Stimulated activated CD4-positive, alpha-beta T cell treated with anti-CD3 and anti-CD28 coated beads, Interleukin-1b, Interleukin-23, amount 100 ng/mL, for 4 hours (primary cell): ENCODE measurements at places on chromosomes 2 and 18.

GRCh38 chr2:172914341-172915008, 161.2 kb upstream of the MAP3K20 start:
- DNase-seq: no peak

DNA sequence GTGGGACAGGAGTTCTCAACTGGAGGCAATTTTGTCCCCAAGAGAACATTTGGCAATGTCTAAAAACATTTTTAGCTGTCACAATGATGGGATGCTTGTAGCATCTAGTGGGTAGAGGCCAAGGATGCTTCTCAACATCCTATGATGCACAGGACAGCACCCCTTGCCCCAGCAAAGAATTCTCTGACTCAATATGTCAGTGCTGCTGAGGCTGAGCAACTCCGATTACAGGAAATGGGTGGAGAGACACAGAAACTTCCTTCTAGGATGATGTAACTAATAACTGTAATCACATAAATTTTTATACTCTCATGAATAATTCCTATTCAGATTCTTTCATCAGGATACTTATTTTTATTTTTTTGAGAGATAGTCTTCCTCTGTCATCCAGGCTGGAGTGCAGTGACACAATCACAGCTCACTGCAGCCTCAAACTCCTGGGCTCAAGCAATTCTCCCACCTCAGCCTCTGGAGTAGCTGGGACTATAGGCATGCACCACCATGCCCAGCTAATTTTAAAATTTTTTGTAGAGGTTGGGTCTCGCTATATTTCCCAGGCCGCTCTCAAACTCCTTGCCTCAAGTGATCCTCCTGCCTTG, 120.3 kb upstream of the ACAA2 start:
- DNase-seq: no peak

DNA sequence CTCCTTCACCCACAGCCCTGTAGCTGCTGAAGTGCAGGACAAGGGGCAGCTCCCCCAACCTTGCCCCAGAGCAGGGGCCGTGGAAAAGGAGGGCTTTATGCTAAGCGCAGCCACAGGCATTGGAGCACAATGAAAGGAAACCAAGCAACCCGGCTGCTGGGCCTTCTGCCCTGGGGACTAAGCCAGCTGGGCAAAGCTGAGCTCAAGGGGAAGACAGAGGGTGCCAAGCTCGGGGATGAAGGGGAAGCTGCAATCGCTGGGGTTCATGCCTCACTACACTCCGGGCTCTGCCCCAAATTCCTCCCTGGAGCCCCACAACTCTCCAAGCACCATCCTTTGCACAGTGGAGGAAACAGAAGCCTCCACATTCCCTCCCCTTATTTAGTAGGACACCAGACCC, 12.4 kb downstream of the SFXN5 start:
- DNase-seq: no peak

- DNase-seq: no peak
Measured at GRCh38 chr2:37232131-37232933, 874 bp downstream of the NDUFAF7 start.

- DNase-seq: no peak
Measured at GRCh38 chr2:133506996-133507395, 61.3 kb downstream of the NCKAP5 start.

DNA sequence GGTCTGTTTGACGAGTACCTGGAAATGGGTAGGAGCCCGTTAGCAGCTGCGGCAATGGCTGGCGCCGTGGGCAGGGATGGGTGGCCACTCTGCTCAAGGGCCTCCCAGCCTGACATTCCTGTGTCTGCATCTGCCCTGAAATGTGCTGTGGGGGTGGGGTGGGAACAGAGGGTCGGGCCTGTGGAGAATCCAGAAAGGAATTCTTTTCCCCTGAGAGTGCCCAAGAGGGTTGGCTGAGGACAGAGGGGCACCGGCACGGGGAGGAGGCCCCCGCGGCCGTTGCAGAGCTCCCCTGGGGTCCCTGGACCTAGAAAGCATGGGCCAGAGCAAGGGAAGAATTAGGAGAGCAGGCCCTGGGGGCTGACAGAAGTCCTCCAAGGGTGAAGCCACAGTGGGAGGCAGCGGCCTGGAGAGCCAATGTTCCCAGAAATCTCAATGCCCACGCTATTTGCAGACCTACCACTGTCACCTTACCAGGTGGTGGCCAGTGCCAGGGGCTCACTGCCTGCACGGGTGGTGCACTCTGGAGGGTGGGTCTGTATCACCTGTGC, 27.8 kb downstream of the ANO7 start:
- no peak for DNase-seq

GRCh38 chr2:58572731-58573130, 331.6 kb upstream of the FANCL start:
- no peak for DNase-seq

- DNase-seq: no peak
Measured at GRCh38 chr2:216683846-216684245, 11.5 kb downstream of the IGFBP5 start.

DNA sequence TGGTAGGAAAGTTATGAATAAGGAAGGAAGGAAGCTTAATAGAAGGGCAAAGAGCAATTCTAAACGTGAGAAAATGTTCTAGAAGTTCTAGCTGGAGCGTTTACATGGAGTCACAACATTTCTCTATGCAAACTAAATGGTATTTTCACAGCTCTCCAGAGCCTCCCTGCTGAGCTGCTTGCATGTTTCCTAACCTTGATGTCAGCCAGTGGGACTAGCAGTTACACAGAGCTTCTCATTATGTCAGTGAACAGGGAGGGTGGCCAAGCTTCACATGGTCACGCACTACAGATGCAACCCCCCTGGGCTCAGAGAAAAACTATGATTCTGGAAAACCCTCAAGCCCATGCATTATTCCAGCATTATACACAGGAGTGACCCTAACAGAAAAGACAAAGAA, 153.4 kb upstream of the CCDC150 start:
- no peak for DNase-seq

DNA sequence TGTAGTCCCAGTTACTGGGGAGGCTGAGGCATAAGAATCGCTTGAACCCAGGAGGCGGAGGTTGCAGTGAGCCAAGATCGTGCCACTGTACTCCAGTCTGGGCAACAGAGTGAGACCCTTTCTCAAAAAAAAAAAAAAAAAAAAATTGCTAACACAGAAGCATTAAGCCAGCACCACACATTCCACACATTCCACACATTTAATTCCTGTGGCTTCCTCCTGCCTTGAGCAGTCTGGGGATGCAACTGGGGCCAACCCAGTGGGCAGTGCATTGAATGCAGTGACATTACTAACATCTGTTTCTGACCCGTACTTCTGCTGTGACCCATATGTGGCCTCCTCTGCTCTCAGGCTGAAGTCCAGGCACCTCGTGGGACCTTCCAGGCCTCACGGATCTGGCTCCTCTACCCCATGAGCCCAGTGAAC, 107.0 kb downstream of the BCL2L11 start:
- DNase-seq: no peak

DNA sequence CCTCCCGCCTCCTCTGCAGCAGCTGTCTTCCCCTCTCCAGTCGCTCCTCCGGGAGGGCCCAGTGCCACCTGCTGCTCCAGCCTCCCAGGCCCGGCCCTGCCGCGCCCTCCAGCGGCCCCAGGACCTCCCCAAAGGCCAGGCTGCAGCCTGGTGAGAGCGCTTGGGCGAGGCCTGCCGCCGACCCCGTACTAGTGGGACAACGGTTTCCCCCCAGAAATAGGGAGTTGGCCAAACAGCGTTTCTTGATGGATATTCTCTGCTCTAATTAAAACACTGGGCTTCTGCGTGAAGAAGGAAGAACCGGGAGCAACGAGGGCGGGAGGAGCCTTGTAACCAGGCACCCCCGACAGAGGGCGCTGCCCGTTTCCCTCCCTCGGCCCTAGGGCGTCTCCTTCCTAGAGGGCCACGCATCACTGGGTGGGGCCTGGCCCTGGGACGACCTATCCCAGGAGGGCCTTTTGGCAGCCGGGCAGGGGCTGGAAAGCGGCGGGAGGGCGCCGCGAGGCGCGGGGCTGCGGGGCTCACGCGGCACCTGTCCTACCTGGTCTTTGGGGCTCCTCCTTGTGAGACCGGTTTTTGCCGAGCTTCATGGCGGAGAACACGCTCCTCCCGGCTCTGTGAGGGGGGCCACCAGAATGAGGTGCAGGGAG, 25.4 kb upstream of the OTOF start:
- peak; percentile 86 for DNase-seq

GRCh38 chr2:155907211-155907610, 425.3 kb downstream of the NR4A2 start:
- no peak for DNase-seq

DNA sequence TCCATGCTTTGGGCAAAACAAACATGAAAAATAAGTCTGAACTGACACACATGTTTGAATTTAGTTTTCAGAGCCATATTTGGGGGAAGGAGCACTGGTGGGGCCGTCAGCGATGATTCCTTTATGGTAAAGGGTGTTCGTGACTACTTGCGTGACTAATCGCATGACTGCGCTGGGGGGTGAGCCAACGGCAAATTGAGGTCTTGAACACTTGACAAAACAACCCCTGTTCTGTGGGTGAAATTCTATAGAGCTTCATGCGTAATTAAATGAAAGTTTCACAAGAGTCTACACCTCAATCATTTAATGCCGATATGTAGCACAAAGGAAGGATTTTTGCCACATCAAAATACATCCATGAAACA, 127.5 kb upstream of the CYP1B1 start:
- no peak for DNase-seq

- DNase-seq: no peak
Measured at GRCh38 chr2:226813148-226813701, 13.6 kb upstream of the IRS1 start.

DNA sequence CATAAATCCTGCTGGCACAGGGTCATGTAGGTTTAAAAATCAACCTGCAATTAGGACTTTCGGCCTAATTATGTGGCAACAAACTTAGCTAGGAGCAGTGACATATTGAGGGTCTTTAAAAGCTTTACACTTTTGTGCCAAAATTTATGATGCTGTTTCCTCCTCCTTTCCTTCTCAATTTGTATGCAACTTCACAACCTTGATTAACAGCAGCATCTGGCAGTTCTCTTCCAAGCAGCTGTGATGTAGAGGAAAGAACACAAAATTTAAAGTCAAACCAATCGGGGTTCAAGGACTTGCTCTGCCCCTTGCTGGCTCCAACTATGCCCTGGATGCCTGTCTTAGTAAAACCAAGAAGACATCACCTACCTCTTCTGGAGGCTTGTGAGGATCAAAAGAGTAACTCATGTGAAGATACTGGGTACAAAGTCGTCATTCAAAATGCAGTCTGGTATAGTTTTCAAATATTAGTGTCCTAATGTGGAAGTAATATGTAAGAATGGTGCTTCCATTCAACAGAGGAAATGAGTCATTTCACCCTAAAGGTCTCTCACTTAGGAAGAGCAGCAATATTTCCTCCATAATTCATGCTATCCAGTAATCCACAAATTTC, 94.7 kb downstream of the ANKRD44 start:
- no peak for DNase-seq

DNA sequence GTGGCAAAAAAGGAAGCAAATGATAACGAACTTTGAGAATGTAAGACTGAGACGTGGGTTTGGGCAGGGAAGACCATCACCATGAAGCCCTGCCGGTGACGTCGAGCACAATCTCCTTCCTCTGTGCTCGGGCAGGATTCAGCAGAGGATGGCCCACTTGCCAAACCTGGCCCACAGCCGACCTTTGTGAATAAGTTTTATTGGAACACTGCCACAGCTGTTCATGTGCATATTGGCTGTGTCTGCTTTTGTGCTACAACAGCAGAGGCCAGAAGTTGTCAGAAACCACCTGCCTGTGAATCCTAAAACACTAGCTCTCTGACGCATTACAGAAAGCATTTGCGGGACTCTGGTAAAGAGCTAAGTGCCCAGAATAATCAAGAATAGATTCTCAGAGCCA, 223.9 kb downstream of the MYT1L start:
- no peak for DNase-seq

GRCh38 chr2:181886192-181886591, 5.3 kb upstream of the ITPRID2 start:
- DNase-seq: no peak

GRCh38 chr2:174716785-174717184, 47.5 kb downstream of the CHRNA1 start:
- DNase-seq: no peak

- no peak for DNase-seq
Measured at GRCh38 chr2:134623796-134624195, 95.0 kb downstream of the TMEM163 start.

DNA sequence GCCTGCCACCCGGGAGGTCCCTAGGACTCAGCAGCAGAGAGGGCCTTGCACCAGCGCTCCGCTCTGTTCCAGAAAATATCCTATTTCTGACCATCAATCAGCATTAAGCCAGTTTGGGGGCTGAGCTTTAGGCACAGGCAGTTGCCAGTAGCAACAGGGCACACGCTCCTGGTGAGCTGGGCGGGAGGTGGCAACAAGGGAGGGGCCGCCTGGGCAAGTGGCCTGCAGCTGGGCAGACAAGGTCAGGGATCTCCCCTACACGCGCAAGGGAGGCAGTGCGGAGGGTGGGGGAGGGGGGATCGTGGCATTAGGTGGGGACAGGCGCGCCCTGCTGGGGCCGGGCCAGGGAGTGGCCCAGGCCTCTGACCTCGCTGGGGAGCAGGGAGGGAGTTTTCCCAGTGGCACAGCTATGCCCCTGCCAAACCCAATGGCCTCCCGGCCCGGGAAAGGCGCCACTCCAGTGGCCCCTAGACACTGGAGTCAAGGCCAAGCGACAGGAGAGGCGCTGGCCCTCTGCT, 302.8 kb downstream of the NCKAP5 start:
- DNase-seq: no peak

- no peak for DNase-seq
Measured at GRCh38 chr2:88355486-88355885, 97.0 kb downstream of the FOXI3 start.

GRCh38 chr2:173831312-173832229, 133.6 kb downstream of the SP3 start:
- no peak for DNase-seq

DNA sequence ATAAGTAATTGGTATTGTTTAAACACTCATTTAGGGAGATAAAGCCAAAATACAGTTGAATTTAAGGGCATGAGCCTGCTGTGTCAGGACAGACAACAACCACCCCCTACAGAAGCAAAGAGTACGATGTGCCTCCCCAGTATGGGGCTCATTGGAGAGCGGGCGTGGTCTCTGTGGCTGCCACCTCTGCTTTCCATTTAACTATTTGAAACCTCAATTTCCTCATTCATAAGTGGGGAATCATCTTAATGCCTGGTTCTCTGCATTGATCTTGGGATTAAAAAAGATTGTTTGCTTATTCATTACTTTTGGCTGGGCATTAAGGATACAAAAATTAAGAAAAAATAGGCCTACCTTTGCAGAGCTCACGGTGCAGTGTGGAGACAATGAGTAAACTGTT, 21.4 kb downstream of the KCNS3 start:
- DNase-seq: no peak

GRCh38 chr18:25102662-25103061, 249.3 kb downstream of the ZNF521 start:
- no peak for DNase-seq

DNA sequence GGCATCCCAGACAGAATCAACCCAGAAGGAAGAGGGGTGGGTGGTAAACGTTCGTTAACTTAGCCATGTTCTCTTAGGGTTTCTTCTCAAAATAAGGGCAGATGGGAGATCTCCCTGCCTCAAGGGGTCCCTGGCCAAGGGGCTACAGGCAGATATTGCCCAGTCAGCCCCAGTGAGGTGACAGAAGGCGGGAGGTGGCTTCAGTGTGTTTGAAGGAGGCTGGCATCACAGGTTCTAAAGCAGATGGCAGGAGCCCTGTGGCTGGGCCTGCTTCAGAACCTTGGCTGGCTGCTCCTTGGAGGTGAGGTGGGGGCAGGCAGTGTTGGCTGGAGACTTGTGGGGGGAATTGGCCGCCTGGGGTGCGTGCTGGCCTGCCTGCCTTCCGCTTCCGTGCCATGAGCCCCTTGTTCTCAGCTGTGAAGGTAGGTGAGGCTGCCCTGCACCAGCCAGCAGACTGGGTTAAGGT, 23.5 kb downstream of the HPCAL1 start:
- DNase-seq: no peak
